ENCODE measurements at places on chromosomes 13 and 19.

GRCh38 chr13:97257800-97258799 lies 36.0 kb downstream of the MBNL2 start:
- no peak for DNase-seq

DNA sequence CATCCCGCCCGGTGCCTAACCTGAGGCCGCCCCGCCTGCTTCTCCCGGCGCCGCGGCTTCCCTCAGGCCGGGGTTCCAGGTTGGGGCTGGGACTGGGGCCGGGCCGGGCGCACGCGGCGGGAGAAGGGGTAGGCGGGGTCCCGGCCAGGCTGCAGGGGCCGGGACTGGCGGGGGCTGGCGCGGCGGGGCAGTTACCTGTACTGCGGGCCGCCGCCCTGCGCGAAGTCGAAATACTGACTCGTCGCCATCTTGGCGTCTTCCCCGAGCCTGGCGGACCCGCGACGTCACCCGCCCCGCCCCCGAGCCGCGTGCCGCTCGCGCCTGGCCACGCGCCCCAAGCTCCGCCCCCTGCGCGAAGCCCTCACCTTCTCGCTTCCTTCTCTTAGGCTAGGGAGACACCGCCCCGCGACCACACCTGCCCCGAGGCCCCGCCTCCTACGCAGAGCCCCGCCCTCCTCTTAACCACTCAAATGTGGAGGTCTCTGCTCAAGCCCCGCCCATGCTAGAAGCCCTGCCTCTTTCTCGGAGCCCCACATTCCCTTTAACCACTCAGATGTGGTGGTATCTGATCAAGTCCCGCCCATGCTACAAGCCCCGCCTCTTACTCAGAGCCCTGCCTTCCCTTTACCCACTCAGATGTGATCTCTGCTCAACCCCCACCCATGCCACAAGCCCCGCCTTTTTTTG lies at the start of gene ZFR2:
ZFR2 (minus strand) TSS at position 269 of the 687 bp plus-strand sequence; CDS start at position 248, 21 bp downstream.
- no peak for DNase-seq

DNA sequence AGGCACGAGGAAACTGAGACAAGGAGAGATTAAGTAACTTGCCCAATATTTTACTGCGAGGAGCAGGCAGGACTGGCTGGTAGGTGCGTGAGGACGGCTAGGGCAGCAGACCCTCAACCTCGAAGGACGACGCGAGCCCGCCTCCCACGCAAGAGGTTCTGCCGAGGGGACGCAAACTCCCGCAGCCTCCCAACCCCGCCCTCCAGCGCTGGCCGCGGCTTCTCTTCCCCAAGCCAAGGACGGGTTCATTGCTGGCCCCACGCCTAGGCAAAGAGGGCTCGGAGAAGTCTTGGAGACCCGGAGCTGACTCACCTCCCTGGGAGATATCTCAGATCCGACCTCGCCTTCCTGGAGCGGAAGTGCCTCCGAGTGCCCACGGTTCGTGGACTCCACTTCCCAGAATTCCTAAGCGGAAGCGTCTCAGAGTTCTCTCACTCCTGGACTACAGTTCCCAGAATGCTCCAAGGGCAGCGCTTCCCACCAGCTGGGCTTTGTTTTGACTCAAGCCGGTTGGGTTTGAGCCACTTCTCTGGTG lies at the start of gene ZNF235:
ZNF235 (minus strand) TSS at position 367 of the 535 bp plus-strand sequence. CDS start 1,621 bp downstream, outside the sequence.
- peak; percentile 89 for DNase-seq

GRCh38 chr13:94583926-94584325 lies 12.0 kb downstream of the TGDS start:
- DNase-seq = no peak

- no peak for DNase-seq
Observed at GRCh38 chr19:6041991-6042481, 64.1 kb upstream of the RANBP3 start.

- DNase-seq = no peak
Observed at GRCh38 chr13:113170511-113170910, 12.1 kb downstream of the PROZ start.

DNA sequence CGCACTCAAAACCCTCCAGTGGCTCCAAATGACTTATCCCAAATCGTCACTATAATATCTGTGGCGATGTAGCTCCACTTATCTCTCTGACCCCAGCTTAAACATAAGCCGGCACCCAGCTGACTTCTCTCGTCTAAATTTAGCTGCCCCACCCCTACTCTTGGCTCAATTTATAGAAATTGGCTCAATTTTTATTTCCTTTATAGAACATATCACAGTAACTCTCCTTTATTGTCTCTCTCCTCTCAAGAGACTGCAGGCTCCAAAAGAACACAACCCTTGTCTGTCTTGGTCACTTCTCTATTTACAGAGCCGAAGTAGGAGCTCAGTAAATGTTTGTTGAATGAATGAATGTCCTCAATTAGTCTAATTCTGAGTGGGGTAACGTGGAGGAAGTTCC lies 805 bp downstream of the ZNF784 start:
- no peak for DNase-seq

DNA sequence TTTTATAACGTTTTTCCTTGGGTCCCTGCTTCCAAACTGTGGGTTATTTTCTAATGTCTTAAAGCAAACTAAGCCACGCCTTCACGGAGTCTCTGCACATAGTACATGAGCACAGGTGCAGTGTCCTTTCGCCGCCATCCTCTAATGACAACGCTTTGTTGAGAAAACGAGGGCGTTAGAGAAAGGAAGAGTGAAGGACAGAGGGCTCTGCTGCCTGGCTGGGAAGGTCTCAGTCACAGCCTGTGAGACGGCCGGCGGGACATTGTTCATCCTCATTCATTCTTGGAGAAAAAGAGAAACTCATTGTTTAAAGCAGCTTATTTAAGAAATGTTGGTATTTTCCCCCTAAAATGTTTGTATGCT lies 9.5 kb downstream of the IL17D start:
- no peak for DNase-seq
